ENCODE measurements at places on chromosomes 3 and 15. TPM values are rescaled to one million over a fixed set of nuclear protein-coding genes. Genes with fewer than 3 reads are reported as not detected.

The MAPKAPK3 gene
- total RNA-seq = 26.1 TPM

The PDCD7 gene
- total RNA-seq = 27.0 TPM

The GPR27 gene
- 3.3 TPM for total RNA-seq

The TMOD2 gene
- 2.1 TPM for total RNA-seq

The TUSC7 gene
- not detected for total RNA-seq

The RBPMS2 gene
- total RNA-seq = 8.3 TPM

The TNFAIP8L3 gene
- total RNA-seq = 36.0 TPM

The PAQR5 gene
- total RNA-seq = 93.4 TPM

The TNNC1 gene
- 0.86 TPM for total RNA-seq

The NR1I2 gene
- not detected for total RNA-seq

The CD200 gene
- not detected for total RNA-seq

The SLC9C1 gene
- not detected for total RNA-seq

The TMEM45A gene
- total RNA-seq = 1.9 TPM

The VIPR1 gene
- 2.0 TPM for total RNA-seq

The FGD5 gene
- 0.03 TPM for total RNA-seq

The SLC22A13 gene
- not detected for total RNA-seq

The GABRA5 gene
- 97.2 TPM for total RNA-seq

The TAMM41 gene
- total RNA-seq = 23.1 TPM

The CCK gene
- 1.7 TPM for total RNA-seq

The FAM107A gene
- 0.41 TPM for total RNA-seq

The RETNLB gene
- not detected for total RNA-seq

The HDC gene
- total RNA-seq = not detected

The NLGN1 gene
- total RNA-seq = not detected

The PRRT3 gene
- 1.8 TPM for total RNA-seq

The MUSTN1 gene
- total RNA-seq = 0.21 TPM

The MRPL47 gene
- total RNA-seq = 36.2 TPM

The ANKRD63 gene
- total RNA-seq = 0.40 TPM

The ZIC4 gene
- total RNA-seq = not detected

The CADPS gene
- not detected for total RNA-seq

The SEMA4B gene
- total RNA-seq = 79.4 TPM

The C3orf70 gene
- total RNA-seq = 0.21 TPM

The MST1R gene
- 6.1 TPM for total RNA-seq

The TMOD3 gene
- total RNA-seq = 43.3 TPM

The ACKR4 gene
- not detected for total RNA-seq

The CLEC3B gene
- not detected for total RNA-seq

The PSMA4 gene
- 366 TPM for total RNA-seq

The ANKRD34C gene
- total RNA-seq = not detected

The HRH1 gene
- 6.9 TPM for total RNA-seq

The SOX14 gene
- not detected for total RNA-seq

The TM6SF1 gene
- total RNA-seq = not detected

The TRPM1 gene
- total RNA-seq = not detected

The TMEM108 gene
- total RNA-seq = not detected

The OXTR gene
- 10.1 TPM for total RNA-seq

The NRG4 gene
- total RNA-seq = 0.94 TPM

The ZNF662 gene
- total RNA-seq = not detected

The XYLB gene
- 4.3 TPM for total RNA-seq

The NRROS gene
- not detected for total RNA-seq

All from A549 treated with AZD2906 at 1 μM for 4 hours (cell line).